ENCODE measurements at places on chromosomes 4 and X.

DNA sequence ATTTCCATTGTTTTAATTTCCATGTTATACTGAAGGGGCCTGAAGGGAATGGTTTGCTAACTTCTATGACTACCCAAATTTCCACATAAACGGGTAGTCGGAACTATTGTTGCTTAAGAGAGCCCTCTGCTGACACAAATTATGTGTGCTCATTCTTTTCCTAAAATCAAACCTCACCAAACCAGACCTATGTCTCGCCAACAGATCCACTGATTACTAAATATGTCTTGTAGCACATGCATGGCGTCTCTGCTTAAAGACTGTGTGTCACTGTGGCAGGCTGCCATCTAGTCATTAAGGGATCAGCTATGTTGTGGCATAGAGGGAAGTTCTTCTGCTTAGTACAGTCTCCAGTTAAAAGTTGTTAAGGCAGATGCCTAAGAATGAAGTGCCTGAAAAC lies 25.1 kb downstream of the PIR start:
- no peak for DNase-seq

- DNase-seq: no peak
These were observed 24.1 kb downstream of the LRBA start for GRCh38 chr4:150990993-150991392.

DNA sequence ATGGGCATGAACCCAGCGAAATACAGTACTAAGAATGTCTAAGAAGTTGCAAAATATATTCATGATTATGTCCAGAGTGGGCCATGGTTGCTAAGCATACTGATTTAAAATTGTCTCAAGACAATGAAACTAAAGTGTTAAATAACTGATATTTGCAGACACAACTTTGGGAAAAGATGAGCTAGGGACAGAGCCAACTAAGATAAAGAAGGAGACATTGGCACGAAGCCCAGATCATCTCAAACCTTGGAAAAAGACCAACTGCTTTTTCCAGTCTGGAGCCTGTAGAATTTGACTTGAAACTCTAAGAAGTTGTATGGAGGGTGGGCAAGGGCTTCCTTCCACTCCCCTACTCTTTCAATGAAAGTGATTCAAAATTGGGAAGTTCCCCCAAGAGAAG lies 108.5 kb upstream of the GLRA2 start:
- DNase-seq: no peak

DNA sequence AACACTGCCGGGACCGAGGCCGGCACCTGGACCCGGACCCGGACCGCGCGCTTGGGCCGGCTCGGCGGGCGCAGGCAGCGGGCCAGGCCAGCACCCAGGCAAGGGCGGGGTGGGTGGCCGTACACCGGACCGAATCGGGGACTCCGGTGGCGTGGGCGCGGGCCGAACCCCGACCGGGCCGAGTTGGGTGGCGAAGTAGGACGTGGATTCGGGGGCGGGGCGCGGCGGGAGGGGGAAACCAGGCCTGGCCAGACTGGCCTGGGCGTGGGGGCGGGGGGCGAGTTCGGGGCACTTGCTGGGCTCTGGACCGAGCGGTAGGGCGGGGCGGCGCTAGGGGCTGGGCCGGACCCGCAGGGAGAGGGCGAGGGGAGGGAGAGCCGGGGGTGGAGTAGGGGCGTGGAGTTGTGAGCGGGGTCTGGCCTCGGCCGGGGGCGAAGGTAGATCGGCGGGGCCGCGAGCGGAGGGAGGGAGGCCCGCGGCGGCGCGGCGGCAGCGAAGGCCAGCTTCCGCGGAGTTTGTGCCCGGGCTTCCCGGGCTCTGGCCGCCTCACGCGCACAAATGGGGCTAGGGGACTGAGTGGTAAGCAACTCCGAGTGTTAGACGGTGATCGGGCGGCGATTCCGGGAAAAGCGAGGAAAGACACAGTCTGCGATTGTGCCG lies 1.8 kb upstream of the BCORL1 start:
- peak; percentile 27 for DNase-seq

GRCh38 chr4:2898001-2898400 lies 54.4 kb downstream of the ADD1 start:
- no peak for DNase-seq

GRCh38 chr4:81881855-81882621 lies 410.3 kb upstream of the RASGEF1B start:
- no peak for DNase-seq

DNA sequence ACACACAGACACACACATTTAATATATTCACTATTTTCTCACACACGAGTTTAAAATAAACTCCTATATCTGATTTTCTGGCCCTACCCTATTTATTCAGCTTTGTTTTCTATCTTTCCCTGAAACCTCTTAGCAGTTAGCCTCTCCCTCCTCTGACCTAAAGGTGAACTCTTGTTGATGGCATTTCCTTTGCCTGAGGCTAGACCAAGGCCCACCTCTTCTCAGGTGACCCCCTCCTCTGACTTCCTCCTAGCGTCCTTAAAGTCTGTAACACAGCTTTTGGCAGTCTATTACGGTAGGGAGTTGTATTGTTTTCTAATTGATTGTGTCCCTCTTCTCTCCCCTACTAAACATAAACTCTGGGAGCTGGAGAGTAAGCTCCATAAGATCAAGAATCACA lies 1.7 kb upstream of the SRPX2 start:
- DNase-seq: no peak

DNA sequence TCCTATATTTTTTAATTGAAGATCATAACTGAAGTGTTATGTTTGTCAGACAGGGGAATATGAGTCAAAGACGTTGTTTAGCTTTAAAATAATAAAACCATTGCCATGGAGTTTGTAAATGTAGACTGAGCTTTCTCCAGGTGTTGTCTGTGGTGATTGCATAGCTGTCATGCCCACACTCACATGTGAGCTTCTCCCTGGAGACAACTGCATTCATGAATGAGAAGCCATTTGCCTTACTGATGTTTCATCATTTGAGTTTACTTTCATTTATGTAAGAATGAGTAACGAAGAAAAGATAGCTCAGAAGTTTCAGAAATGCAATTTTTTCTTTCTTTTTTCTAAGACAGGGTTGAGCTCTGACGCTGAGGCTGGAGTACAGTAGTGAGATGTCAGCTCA lies 339.1 kb downstream of the GALNTL6 start:
- DNase-seq: no peak

DNA sequence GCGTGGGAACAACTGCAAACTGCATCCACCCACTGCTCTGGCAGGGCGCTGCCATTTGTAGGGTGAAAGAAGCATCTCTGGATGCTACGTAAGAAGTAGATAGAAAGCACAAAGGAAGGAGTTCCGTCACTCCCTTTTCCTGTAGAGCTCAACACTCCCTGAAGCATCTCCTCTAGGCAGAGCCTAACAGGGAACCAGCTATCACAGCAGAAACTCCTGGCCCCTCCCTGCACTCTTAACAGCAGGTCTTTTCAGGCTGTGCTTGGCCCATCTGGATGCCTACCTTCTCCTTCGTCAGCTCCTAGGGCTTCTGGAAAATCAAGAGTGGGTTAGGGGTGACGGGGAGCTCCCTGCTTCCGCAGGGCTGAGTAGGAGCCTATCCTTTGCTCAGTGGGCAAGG lies 112.9 kb upstream of the TLL1 start:
- DNase-seq: no peak

- peak; percentile 78 for DNase-seq
These were observed 7.8 kb upstream of the AKAP14 start for GRCh38 chrX:119887721-119888425.

DNA sequence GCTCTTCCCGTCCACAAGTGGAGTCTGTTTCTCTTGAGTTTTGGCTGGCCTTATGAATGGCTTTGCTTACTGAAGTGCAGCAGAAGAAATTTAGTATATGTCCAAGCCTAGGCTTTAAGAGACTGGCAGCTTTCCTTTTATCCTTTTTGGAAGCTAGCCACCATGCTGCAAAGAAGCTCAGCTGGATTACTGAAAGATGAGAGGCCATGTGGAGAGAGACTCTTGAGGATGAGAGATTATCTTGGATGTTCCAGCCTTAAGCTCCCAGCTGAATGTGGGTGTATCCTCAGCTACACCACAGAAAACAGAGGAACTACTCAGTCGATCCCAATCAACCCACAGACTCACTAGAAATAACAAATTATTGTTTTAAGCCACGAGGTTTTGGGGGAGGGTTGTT lies 12.5 kb downstream of the CCNG2 start:
- DNase-seq: no peak

Measured in activated CD4-positive, alpha-beta memory T cell treated with anti-CD3 and anti-CD28 coated beads for 36 hours (primary cell).